ENCODE measurements at places on chromosomes 1 and 21. TPM values are rescaled to one million over a fixed set of nuclear protein-coding genes. Genes with fewer than 3 reads are reported as not detected.

DNA sequence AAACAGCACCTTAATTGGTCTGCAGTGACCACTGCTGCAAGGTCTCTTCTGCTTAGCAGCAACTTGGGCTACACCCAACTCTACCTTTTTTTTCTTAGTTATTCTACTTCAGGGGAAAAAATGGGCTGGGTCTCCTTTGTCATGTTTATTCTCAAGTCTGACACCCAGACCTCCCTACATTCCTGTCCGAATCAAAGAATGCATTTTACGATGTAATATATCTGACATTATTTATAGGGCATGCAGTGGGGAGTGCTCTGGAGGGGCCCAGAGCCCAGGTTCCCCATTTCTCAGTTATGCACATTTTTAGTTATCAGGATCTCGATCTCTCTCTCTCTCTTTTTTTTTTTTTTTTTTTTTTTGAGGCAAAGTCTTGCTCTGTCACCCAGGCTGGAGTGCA, 50.5 kb downstream of the OPTC start:
- H3K36me3 ChIP-seq = no peaks in the 10 kb centered on the region
- no peaks in the 10 kb centered on the region for H3K27me3 ChIP-seq
- DNase-seq = no peak
- H3K4me1 ChIP-seq = peaks cover 2% of the 10 kb centered on the region

DNA sequence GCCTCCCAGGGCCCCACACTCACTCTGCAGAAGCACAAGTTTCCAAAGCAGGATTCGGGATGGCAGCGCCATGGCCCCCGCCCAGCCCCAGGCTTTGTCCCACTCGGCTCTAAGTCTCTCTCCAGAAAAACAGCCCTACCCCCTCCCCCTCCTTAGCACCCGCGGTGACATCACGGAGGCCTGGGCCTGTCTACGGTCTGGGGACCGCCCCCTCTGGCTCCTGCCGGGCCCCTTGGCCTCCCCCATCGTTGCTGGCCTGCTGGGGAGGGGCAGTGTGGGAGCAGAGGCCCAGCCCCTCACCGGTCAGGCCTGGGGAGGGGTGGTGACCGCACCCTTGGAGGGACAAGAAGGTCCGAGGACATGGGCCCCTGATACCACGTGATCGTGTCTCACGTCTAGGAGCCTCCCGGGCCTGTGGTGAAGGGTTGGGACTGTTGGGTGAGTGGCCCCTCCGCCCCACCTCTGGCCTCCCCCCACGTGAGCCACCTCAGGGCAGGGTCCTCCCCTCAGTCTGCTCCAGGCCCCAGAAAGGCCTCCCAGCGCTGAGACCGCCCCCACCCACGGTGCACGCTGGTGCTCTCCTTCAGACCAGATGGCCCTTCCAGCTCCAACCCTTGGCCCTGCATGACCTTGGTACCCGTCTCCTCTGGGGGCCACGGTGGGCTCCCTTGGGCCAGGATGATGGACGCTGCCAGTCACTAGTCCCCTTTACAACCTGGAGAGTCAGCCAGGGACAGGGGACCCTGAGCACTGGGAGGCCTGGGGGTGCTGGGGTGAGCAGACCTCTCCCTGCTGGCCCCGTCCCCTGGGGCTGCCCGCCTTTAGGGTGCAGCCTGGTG, at the start of gene MXRA8:
Gene MXRA8, minus strand, starts transcription at position 123 of the 839 bp plus-strand sequence. Its CDS starts 51 bp downstream, at position 72.
- peak within 1 kb of the TSS; percentile 67 for H3K4me3 ChIP-seq
- H3K4me1 ChIP-seq = no peaks in the 10 kb centered on the region
- H3K27ac ChIP-seq = peak within 1 kb of the TSS; percentile 98
- no peaks in the 10 kb centered on the region for H3K36me3 ChIP-seq
- DNase-seq = peak; percentile 93

Gene KRTAP6-1
- not detected for total RNA-seq

Gene ELF3
- total RNA-seq = 0.27 TPM

Gene OR2T33
- not detected for total RNA-seq

GRCh38 chr1:32981003-32981901, 16.6 kb upstream of the RNF19B start:
- peak overlapping the region; percentile 13 for H3K27ac ChIP-seq
- no peaks in the 10 kb centered on the region for H3K36me3 ChIP-seq
- no peak overlapping the region for H3K4me3 ChIP-seq
- H3K27me3 ChIP-seq = no peaks in the 10 kb centered on the region
- H3K4me1 ChIP-seq = no peaks in the 10 kb centered on the region

- H3K4me3 ChIP-seq = no peak overlapping the region
- no peaks in the 10 kb centered on the region for H3K4me1 ChIP-seq
- no peaks in the 10 kb centered on the region for H3K27me3 ChIP-seq
- DNase-seq = no peak
- no peaks in the 10 kb centered on the region for H3K36me3 ChIP-seq
These were observed 283.5 kb upstream of the SGIP1 start for GRCh38 chr1:66250478-66250877.

- no peaks in the 10 kb centered on the region for H3K4me1 ChIP-seq
- H3K36me3 ChIP-seq = no peaks in the 10 kb centered on the region
- no peak overlapping the region for H3K4me3 ChIP-seq
- DNase-seq = no peak
- no peaks in the 10 kb centered on the region for H3K27me3 ChIP-seq
These were observed 17.7 kb upstream of the PROK1 start for GRCh38 chr1:110433213-110433612.

DNA sequence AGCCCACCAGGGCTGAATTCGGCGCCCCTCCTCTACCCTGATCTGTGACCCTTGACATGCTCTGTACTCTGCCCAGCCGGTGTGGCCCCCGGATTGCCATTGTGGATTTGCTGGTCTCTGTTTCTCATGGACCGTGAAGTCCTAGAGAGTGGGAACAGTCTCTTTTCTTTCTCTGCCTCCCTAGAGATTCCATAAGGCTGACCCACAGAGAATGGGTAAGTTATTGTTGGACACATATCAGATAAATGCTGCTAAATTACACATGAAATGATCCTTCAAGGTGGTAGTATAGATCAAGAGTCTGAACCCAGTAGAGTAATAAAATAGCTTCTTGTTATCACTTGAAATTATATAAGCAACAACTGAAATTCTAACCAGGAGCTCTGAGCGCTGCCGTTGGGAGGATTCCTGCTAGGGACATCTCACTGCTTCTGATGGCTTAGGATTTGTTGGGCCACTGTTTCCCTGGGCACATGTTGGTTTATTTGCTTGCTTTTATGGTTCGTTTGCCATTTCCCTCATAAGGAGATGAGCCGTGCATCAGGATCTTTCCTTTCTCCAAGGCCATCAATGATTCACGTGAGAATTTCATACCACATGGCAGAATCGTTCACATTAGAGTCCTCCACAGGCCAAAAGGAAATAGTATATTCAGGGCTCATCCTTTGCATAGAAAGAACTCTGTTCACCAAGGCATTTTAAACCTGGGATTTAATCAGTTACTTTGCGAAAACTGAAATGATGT, 111.9 kb downstream of the ZBTB18 start:
- no peaks in the 10 kb centered on the region for H3K27me3 ChIP-seq
- no peaks in the 10 kb centered on the region for H3K36me3 ChIP-seq

DNA sequence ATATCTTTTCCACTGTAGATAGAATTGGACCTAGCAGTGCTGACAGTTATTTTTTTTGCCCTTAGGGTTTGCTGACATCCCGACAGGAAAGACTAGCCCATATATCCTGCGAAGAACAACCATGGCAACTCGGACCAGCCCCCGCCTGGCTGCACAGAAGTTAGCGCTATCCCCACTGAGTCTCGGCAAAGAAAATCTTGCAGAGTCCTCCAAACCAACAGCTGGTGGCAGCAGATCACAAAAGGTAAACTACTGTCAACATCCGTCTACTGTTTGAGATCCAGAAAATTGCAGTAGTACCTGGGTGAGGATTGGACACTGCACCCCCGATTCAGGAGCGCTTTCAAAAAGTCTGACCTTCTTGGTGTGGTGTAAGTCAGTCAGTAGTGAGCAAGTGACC, 55.8 kb downstream of the CENPF start:
- no peaks in the 10 kb centered on the region for H3K27me3 ChIP-seq
- DNase-seq = no peak
- no peaks in the 10 kb centered on the region for H3K4me1 ChIP-seq
- H3K4me3 ChIP-seq = no peak overlapping the region

Data from aorta (tissue), 5 donors.